ENCODE measurements at places on chromosomes 11 and 22.

DNA sequence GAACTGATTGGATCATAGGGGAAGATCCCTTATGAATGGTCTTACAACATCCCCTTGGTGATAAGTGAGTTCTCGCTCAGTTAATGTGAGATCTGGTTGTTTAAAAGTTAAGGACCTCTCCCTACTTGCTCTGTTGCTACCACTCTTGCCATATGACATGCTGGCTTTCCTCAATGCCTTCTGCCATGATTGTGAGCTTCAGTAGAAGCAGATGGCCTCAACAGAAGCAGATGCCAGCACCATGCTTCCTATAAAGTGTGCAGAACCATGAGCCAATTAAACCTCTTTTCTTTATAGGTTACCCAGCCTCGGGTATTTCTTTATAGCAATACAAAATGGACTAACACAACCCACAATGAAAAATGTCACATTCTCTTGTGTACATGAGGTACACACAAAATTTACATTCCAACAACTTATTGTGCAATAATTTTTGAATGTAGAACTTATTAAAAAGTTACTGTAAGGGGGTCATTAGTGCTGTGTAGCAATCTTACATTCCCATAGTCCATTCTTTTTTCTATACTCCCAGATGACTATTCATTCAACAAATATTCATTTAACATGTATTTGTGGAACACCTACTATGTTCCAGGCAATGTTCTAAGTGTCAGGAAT lies 10.3 kb downstream of the CYP2R1 start:
- no peaks in the 10 kb centered on the region for H3K4me1 ChIP-seq
- H3K4me3 ChIP-seq = no peak overlapping the region
- H3K36me3 ChIP-seq = peaks cover 39% of the 10 kb centered on the region
- H3K27ac ChIP-seq = no peak overlapping the region

- H3K27me3 ChIP-seq = no peaks in the 10 kb centered on the region
- peak overlapping the region; percentile 100 for H3K4me3 ChIP-seq
- H3K27ac ChIP-seq = peak overlapping the region; percentile 99
- DNase-seq = peak; percentile 37
These were observed 911 bp downstream of the A4GALT start for GRCh38 chr22:42719656-42720262.

DNA sequence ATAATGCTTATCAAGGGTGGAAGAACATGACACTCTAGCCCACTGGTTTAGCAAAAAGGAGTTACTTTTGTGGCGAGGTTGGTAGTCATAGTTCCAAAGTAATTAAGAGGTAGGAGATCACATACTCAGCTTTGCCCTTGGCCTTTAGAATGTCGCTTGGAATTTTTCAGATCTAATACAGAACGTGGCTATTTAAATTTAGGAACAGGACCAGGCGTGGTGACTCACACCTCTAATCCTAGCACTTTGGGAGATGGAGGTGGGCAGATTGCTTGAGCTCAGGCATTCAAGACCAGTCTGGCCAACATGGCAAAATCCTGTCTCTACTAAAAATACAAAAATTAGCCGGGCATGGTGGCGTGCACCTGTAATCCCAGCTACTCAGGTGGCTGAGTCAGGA lies 26.1 kb upstream of the ZNRF3 start:
- H3K4me3 ChIP-seq = no peak overlapping the region
- no peaks in the 10 kb centered on the region for H3K36me3 ChIP-seq
- no peaks in the 10 kb centered on the region for H3K4me1 ChIP-seq
- H3K27ac ChIP-seq = no peak overlapping the region
- DNase-seq = no peak
- no peaks in the 10 kb centered on the region for H3K27me3 ChIP-seq

DNA sequence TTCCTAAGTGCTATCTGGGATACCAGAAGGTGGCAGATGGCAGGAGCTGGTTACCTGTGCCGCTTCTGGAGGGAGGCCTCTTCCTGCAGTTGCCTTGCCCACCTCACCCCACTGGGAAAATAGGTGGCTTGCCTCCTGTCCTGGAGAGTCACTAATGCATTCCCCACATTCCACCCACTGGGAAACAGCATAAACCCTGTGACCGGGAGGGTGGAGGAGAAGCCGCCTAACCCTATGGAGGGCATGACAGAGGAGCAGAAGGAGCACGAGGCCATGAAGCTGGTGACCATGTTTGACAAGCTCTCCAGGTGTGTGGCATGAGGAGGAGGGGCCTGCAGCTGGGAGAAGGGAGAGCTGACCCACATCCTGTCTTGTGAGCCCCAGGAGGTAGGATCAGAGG lies 5.6 kb downstream of the RIC8A start:
- H3K4me1 ChIP-seq = peaks cover 18% of the 10 kb centered on the region
- H3K27ac ChIP-seq = no peak overlapping the region
- H3K4me3 ChIP-seq = no peak overlapping the region

DNA sequence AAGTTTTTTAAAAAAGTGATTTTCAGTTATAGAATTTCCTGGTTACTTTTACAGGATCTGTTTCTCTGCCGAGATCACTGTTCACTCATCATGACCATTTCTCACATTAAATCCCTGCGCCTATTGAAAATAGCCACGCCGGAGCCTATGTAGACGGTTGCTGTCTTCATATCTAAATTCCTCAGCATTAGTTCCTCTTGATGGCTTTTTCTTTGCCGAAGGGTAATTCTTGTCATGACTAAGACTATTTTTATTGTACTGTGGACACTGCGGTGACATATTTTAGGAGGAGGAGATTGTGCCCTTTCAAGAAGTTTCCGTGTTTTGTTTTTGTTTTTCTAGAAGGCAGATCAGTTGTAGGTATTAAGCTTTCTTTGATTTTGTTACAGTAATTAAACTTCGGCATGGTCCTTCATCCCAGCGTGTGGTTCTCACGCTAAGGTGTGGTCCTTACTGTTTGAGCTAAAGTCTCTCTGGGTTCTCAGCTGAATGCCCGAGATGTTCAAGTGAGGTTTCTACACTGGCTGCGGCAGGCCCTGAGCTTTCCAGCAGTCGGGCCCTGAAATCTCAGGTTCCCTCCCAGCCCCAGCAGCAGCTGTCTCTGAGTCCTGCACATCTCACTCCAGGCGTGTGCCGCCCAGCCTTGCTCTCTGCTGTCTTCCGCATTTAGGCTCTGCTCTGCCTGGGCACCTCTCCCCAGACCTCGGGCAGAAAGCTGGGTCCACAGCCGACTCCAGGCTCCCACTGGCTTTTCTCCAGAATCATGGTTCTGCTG lies 1110.5 kb downstream of the TBC1D22A start:
- H3K36me3 ChIP-seq = no peaks in the 10 kb centered on the region

DNA sequence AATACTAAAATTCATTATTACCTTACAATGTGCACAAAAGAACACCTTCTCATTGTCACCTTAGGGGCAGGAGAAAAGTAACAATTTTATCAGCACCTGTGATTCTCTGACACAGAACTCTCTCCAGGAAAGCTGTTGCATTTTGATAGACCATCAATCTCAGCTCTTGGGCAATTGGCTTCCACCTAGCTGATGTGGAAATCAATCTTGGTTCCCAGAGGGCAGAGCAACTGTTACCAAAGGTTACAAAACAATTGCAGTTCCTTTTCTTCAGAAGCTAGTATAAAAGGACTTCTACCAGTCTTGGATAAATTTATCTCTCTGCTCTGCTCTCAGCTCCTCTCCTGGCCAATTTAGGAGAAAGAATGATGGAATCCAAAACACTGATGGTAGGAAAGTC lies 157.8 kb upstream of the DDI1 start:
- no peaks in the 10 kb centered on the region for H3K27me3 ChIP-seq
- no peaks in the 10 kb centered on the region for H3K4me1 ChIP-seq
- no peak overlapping the region for H3K27ac ChIP-seq
- DNase-seq = no peak
- H3K4me3 ChIP-seq = no peak overlapping the region
